ENCODE measurements at places on chromosomes 5 and 9. TPM values are rescaled to one million over a fixed set of nuclear protein-coding genes. Genes with fewer than 3 reads are reported as not detected.

Gene OTP
- total RNA-seq = not detected

Gene ADAMTS13
- total RNA-seq = 4.6 TPM

DNA sequence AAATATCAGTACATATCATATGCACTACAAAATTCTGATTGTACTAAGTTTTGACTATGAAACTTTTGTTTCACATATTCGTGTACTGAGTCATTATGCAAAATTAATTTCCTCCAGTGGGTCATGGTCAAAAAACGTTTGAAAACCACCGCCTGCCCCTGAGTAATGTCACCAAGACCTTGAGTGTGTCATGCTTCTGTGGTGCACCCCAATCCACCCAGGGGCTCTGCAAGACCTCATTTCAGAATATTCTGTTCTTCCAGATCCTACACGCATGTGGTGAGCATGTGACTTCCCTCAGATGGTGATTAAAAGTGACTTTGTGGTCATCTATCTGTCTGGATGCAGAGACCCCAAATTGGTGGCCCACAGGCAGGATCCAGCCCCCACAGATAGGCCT, 31.0 kb downstream of the ABLIM3 start:
- DNase-seq = no peak

GRCh38 chr9:23229890-23230317, 596.1 kb downstream of the ELAVL2 start:
- DNase-seq = no peak

DNA sequence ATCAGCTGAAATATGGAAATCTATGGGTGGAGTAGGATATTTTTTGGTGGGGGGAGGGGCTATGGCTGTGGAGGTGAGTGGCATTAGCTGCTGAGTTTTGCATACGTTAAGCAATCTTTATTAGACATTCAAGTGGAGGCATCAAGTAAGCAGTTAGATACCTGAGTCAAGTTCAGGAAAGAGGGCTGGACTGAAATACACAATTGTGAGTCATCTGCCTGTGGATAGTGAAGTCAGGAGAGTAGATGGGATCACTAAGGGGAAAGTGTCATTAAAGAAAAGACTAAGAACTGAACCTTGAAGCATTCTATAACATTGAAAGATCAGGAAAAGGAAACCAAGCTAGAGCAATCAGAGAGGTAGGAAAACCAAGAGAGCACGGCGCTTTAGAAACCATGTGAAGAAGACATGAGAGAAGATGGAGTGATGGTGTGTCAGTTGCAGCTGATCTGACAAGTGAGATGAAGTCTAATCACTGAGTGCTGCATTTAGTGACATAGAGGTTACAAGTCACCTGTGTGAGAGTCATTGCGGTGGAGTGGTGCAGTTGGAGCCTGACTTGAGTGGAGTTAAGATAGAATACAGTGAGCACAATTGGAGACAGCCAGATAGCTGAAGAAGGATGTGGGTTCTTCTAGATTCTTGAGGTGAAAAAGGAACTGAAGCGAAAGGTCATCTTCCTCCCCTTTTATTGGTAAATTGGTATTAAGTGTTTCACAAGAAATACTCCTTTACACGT, 88.7 kb downstream of the PIP5K1B start:
- no peak for DNase-seq

- peak; percentile 19 for DNase-seq
Measured at GRCh38 chr9:114429488-114429887, 41.7 kb upstream of the AKNA start.

DNA sequence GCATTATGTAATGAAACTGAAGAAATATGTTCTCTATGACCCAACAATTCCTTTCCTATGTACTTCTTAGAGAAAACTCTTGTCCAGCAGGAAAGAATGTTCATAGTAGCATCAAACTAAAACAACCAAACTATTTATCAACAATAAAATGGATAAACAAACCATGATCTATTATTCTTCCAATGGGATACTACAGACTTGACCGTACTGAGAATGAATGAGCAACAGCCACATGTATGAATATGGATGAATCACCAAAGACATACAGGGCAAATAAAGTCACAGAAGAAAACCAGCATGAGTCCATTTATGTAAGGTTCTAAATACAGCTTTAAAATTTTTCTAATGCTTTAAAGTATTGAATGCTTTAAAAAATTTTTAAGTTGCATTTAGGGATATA, 73.6 kb upstream of the SUSD1 start:
- no peak for DNase-seq

Data from sciatic nerve (tissue), 2 donors.